Putamen (tissue), 1 donor: ENCODE measurements at places on chromosomes 12 and 14.

DNA sequence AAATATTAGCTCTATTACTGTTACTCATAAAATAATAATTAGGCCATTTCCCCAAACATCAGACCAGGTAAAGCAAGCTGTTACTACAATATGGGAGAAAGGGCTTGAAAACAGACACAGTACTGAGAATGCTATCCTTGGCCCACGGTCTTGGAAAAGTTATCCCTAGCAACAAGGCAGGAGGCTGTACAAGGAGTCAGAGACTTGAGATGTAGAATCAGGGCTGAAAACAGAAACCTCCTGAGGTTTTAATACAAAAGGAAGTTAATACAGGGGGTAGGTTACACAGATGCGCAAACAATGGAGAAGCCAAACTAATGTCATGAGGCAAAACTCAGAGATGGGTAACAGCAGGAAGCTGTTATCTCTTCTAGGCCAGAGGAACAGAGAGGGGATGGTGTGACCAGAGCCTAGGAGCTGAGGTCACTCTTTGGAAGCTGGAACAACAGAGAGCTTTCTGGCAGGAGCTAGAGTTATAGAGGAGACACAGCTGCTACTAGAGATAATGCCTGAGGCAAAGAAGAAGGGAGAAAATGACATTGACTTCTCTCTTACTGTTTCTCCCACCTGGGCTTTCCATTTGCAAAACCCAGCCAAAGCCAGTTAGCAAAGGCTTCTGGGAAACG lies 248.8 kb downstream of the SUDS3 start:
- no peak for DNase-seq

DNA sequence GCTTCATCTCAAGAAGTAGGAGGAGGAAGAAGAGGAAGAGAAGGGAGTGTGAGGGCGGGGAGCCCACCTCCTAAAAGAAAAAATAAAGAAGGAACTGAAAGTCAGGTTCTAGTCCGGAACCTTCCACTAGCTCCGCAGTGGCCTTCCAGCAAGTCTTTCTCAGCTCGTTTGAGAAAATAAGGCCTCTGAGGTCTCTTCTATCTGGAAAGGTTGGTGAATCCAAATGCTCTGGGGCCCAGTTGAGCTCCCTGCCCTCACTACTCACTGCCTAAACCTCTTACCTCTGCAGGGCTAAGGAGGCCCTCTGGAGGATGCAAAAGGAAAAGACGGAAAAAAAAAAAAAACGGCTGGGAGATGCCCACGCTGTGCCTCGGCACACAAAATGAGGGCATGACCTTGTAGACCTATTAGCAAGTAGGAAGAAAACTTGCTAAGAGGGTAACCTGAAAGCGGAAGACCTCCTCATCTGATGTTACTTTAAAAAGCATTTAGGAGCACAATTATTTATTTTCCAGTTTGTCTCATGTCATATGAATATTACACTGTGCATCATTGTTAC lies 35.9 kb downstream of the FBLN5 start:
- peak; percentile 59 for DNase-seq

GRCh38 chr12:51897181-51897580 lies 9.3 kb downstream of the ANKRD33 start:
- no peak for DNase-seq

GRCh38 chr12:132554845-132555630 lies 55.3 kb downstream of the LRCOL1 start:
- DNase-seq = no peak

GRCh38 chr12:2240390-2240789 lies 187.6 kb downstream of the CACNA1C start:
- DNase-seq = no peak

- DNase-seq = no peak
Observed at GRCh38 chr14:31307198-31307597, 99.6 kb upstream of the HECTD1 start.

- DNase-seq = no peak
Observed at GRCh38 chr14:96851694-96852381, 54.7 kb downstream of the VRK1 start.

GRCh38 chr12:69843608-69844007 lies 18.6 kb downstream of the MYRFL start:
- no peak for DNase-seq

DNA sequence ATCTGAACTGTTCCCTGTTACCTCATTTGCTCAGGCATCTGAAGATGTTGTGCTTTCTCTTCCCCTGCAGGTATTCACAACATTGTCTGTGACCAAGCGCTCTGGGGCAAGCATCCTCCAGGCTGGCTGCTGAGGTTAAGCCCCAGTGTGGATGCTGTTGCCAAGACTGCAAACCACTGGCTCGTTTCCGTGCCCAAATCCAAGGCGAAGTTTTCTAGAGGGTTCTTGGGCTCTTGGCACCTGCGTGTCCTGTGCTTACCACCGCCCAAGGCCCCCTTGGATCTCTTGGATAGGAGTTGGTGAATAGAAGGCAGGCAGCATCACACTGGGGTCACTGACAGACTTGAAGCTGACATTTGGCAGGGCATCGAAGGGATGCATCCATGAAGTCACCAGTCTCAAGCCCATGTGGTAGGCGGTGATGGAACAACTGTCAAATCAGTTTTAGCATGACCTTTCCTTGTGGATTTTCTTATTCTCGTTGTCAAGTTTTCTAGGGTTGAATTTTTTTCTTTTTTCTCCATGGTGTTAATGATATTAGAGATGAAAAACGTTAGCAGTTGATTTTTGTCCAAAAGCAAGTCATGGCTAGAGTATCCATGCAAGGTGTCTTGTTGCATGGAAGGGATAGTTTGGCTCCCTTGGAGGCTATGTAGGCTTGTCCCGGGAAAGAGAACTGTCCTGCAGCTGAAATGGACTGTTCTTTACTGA lies 44.9 kb downstream of the EID3 start:
- no peak for DNase-seq

DNA sequence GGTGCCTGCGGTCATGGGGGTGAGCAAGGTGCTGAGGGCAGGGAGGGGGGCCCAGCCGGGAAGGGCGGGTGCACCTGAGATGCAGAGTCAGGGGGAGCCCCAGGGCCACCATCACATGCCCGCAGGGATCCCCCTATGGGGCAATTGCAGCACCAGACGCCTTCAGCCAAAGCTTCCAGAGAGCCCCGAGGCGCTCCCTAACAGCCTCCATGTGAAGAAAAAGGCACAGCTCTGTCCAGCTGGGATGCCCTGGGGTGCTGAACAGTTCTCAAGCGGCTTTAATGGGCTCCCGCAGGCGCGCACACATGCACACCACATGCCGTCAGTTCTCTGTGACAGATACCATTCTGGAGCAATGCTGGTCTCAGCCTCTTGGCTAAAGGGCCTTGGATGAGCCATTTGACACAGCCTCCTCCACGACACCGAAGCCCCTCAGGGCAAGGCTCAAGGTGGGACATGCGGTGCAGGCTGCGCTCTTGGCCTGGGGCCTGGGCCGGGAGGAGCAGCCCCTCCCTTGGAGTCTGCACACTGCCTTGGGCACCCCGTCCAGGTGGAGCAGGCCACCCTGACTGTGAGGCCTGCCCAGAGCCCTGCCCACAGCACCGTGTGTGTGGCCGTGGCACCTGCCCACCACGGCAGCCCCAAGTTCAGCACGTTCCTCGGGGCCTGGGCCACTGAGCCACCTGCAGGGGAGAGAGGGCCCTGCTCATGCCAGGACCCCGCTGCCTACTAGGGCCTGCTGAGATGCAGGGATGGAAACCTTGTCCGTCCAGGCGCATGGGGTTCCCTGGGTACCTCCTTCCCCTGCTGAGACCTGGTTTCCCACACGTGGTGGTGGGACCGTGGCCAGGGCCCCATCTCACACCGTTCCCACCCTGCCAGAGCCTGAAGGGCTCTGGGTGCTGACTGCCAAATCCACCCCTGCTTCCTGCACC lies 7.7 kb downstream of the XRCC3 start:
- DNase-seq = no peak

- DNase-seq = no peak
Observed at GRCh38 chr14:103854822-103855733, 7.7 kb upstream of the PPP1R13B start.

DNA sequence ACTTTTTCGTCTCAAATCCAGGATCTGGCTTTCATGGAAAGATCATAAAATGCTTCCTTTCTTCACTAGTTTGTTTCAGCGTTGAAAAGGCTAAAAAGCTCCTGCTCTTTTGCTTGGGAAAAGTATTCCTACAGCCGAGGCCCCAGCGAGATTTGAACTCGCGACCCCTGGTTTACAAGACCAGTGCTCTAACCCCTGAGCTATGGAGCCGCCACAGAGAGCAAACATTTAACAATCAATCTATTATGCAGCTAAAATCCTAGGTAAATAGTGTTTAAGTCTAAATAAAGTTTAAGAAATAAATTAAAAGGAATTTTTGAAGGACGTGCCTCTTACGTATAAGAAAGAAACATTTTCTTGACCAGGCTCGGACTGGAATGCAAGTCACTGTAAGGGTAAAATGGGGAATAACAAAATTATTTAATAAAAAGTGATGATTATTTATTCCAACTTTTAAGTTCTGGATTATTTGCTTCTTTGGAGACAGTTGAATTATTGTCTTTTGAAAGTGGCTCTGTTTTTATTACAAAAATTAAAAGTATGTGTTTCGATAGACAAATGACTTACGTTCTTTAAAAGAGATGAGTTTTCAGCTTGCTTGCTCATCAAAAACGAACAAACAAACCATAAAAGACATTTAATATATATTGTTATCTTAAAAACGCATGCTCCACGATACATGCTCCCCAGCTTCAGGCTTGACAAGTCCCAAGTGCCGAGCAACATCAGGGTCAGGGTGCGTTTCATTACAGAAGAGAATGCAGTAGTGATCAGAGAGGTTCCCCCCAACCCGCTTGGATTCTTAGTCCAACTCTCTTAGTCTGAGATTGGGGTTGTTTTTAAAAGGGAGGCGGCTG lies 10.2 kb downstream of the OR6S1 start:
- no peak for DNase-seq

GRCh38 chr14:36659010-36659821 lies 2.4 kb upstream of the PAX9 start:
- DNase-seq = no peak

DNA sequence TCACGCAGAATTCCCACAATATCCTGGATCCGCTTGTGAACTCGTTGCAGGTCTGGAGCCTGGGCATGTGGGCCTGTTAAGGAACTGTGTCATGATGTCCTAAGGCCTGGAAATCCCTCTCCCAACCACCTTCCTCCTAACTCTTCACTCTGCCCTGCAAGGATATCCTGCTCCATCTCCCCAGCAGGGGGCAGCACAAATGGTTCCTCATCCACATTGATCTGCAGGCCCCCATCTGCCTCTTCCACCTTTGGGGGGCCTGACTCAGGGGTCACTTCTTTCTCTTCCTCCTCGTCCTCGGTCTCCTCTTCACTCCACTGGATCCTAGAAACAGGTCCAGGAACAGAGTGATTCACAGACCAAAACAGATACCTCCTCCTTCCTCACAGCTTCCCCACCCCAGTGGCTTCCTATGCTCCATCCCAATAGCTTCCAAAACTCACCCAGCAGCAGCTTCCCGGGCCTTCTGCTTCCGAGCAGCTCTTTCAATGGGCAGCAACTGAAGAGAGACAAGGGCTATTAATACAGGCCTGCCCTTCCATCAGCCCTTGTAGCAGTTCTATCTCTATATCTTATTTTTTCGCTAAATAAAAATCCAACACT lies 4.5 kb downstream of the NOP2 start:
- DNase-seq = peak; percentile 24

DNA sequence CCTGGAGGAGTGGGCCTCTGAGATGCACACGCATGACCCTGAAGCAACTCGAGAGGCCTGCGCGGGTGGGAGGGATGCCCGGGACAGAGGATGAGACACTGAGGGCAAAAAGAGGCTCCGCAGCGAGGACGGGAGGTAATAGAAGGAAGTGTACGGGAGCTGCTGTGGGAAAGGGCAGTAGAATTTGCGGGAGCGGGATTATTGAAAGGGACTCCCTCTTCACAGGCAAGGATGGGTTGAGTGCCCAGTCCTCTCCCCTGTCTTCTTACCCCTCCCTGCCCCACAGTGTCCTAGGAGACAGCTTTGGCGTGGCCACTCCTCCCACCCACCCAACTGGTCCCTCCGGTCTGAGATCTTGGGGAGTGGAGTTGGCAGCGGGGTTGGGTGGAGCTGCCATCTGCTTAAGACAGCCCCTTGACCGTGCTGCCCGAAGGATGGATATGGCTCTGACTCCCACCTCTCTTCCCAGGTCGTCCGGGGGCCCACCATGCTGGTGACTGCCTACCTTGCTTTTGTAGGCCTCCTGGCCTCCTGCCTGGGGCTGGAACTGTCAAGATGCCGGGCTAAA lies 15.7 kb upstream of the ESPL1 start:
- no peak for DNase-seq
